ENCODE measurements at places on chromosomes 1 and 21.
A peak's percentile ranks its signal among the peaks of the same experiment; 100 is the strongest.

- no peak for DNase-seq
These were observed 11.9 kb downstream of the GPBP1L1 start for GRCh38 chr1:45674478-45674877.

DNA sequence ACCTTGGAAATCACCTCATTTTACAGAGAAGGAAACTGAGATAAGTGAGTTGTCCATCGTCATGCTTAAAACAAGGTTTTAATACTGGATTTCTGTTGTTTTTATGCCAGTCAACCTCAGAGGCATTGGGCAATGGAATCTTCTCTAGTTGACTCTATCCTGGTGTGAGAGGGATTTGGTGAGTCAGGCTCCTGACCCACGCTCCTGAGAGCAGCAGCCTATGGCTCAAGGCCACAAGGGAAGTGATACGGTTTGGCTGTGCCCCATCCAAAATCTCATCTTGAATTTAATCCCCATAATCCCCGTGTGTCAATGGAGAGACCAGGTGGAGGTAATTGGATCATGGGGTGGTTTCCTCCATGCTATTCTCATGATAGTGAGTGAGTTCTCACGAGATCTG lies 90.1 kb downstream of the TLR5 start:
- no peak for DNase-seq

DNA sequence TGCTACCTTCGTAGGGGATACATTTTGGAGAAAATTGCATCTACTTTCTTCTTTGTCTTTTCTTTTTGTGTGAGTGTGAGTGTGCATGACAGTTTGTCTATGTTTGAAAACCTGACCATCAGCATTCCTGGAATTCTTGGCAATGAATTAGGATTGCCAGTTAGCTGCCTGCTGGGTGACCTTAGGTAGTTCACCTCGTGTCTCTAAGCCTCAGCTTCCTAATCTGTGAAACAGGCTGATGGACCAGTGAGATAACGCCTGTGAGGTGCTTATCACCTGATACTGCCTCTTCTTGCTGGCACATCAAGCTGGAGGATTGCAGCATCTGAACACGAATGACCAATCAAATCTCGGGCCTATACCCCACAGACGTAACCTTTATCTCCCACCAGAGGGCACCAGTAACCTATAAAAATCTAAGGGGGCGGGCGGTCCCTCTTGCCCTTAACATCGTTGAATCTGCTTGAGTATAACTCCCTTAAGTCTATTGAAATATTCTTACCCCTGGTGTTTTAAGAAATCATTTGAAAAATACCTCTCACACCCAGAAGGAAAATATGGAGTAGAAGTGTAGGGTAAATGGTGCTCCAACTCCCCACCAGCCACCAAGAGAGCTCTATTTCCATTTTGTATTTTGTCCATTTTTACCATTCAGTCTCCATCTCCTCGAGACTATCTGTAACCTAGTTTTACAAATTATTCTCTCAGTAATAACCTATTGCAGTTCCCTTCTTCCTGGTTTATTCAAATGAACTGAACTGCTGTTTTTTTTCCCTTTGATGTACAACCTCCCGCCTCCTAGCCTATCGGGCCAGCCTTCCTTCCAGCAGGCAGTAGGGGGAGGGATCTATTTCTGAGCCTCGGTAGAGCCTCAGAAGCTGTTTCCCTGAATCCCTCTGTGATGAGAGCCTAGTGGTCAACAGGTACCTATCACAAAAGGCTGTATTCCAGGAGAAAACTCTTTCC lies 49.7 kb downstream of the MDM4 start:
- DNase-seq = peak; percentile 45

- no peak for DNase-seq
These were observed 805 bp downstream of the NRIP1 start for GRCh38 chr21:15063814-15064575.

DNA sequence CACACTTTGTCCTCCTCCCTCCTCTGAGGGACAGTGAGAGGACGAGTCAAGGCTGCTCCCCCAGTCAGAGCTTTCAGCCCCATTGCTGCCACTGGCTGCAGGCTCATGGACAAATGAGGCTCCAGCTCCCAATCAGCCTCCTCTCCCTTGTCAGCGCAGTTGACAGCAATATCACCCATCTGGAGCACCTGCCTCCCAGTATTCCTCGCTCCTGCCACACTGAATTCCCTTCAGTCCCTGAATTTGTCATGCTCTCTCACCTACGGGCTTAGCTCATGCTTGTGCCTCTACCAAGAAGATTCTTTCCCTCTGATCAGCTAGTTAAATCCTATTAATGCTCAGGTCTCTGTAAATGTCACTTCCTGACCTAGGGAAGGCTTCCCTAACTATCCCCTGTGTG lies 54.4 kb upstream of the SYT6 start:
- no peak for DNase-seq

- peak; percentile 29 for DNase-seq
These were observed 27.6 kb upstream of the POGK start for GRCh38 chr1:166811691-166812090.

DNA sequence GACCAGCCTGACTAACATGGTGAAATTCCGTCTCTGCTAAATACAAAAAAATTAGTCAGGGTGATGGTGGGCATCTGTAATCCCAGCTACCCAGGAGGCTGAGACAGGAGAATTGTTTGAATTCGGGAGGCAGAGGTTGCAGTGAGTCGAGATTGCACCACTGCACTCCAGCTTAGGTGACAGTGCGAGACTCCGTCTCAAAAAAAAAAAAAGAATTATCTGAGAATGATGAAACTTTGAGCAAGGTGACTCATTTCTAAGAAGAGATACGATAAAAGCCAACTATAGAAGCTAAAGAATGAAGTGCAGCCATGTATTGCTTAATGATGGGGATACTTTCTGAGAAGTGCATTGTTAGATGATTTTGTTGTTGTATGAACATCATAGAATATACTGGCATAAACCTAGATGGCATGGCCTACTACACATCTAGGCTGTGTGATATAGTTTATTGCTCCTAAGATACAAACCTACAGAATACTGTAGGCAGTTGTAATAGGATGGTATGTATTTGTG lies 64.7 kb downstream of the SNRPE start:
- DNase-seq = no peak

DNA sequence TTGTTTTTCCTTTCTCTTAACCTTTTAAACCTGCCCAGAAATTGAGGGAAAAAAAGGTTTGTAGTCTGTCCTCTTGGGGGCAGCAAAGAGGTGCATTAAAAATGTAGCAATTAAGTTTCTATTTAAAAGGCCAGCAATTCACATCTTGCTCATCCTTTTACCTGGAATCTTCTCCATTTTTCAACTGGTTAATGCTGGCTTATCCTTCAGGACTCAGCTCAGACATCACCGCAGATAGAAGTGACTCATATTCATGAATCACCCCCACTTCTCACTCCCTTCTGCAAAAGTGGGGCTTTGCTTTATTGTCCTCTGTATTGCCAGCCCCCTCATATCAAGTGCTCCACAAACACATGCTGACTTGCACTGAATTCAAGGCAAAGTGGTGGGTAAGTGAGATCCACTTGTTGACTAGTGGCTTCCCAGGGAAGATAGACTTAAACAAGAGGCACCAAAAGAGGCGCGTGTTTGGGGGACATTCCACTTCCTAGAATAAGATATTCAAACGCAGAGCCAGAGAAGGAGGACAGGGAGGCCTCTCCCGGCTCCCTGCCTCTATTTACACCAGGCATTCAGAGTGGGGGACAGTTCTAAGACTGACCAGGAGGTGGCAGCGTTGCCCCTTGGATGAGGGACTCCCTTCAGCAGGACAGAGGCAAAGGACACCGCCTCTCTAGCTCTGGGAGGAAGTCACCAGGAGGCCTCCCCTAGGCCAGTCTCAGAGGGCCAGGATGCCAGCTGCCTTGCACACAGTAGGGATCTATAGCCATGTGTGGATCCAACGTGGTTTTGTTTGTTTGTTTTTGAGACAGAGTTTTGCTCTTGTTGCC lies 23.2 kb upstream of the ZNF648 start:
- peak; percentile 51 for DNase-seq

DNA sequence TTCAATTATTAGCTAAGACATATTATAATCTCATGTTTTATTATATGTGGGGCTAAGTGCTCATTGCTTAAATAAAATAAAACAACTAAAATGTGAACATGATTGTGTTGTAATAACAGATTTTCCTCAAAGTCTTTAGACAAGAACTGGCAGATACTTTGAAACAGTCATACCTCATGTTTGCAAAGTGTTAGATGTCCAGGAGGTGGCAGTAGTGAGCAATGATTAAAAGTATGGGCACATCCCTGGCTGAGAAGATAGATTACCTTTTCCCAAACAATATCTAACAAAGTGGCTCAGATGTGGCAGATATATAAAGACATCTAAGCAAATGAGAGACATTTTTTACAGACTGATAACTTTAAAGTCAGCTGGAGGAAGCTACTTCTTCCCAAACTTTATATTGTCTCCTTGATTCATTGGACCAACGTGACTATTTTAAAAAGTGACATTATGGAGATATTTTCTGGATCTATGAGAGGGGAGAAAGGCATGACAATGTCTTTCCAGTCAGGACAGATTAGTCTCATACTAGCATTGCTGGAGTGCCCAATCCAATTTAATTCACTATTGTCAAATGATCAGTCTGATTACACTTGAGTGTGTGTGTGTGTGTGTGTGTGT lies 269.8 kb downstream of the S1PR1 start:
- peak; percentile 6 for DNase-seq

All from astrocyte of the cerebellum (primary cell).